ENCODE measurements at places on chromosomes 4 and X.

GRCh38 chrX:133951098-133951497 is 34.3 kb downstream of the GPC3 start:
- no peak for DNase-seq

DNA sequence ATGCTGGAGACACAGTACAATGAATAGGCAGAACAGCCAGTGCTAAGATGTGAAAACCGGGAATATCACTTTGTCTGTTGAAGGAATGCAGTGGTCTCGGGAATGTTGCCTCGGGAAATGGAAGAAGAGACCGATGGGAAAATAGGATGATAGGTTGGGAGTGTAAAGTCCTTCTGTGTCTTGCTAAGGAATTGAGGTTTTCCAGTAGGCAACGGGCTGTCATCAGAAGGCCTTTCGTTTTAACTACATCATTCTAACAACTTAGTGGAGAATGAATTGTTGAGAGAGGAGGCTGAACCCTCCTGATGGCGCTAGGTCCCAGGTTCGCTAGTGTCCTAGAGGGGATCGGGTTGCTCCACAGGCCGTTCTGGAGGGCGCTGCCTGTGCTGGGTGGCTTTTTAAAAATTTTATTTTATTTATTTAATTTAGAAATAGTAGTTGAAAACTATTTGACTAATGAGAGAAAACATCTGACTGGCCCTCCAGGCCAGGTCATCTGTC is 730 bp downstream of the VBP1 start:
- no peak for DNase-seq

DNA sequence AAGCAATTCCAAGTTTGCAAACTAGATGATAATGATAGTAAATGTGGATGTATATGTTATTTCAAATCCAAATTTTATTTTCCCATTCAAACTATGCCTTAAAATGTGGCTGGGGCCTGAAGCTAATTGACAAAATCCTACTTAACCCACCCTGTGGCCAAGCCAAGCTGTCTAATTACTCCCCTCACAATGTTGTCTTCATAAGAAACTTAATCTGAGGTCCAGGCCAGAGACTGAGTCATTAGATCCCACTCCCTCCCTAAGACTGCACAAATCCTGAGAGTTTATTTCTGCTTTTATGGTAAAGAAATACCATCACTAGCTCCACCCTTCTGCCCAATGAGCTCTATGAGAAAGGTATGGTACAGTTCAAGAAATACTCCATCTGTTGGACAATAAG is 16.6 kb downstream of the SMPX start:
- no peak for DNase-seq

DNA sequence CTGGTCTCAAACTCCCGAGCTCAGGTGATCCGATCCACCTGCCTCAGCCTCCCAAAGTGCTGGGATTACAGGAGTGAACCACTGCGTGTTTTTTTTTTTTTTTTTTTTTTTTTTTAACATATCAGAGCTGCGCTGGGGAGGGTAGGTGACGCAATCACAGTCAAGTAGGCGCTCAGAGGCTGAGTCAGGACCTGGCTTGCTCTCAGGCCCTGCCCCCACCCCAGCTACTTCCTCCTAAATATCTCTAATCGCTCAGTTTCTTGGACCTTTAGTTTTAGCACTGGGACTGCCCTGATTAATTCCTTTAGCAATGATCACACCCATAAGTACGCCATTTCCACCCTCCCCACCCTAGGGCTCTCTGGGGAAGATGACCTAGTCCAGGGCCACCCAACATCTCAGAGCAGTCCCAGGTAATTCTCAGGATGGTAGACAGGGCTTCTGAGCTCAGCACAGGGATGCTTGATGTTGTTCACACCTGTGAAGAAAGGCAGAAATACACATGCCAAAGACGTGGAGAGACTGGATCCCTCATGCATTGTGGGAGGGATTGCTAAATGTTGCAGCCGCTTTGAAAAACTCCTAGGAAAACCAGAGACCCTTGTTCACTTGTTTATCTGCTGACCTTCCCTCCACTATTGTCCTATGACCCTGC is 50.2 kb downstream of the DDX3X start:
- no peak for DNase-seq

DNA sequence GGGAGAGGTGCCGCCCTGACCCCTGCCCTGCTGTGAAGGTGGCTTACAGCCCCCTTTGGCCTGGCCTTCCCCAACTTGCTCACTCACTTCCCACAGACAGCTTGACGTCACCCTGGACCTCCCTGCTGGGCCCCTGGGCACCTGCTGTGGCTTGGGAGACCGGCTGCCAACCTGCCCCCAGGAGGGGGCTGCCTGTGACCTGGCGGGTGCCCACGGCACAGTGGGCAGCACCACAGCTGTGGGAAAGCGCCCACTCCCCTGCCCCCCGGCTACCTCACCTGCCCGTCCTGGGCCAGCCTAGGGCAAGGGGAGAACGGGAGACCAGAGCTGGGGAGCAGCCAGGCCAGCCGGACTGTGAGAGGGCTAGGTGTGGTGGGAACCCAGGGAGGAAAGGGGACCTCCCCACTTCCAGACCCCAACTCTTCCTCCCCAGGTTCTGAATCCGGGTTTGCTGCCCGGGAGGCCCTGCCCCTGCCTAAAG is 2.4 kb upstream of the ZFP92 start:
- no peak for DNase-seq

DNA sequence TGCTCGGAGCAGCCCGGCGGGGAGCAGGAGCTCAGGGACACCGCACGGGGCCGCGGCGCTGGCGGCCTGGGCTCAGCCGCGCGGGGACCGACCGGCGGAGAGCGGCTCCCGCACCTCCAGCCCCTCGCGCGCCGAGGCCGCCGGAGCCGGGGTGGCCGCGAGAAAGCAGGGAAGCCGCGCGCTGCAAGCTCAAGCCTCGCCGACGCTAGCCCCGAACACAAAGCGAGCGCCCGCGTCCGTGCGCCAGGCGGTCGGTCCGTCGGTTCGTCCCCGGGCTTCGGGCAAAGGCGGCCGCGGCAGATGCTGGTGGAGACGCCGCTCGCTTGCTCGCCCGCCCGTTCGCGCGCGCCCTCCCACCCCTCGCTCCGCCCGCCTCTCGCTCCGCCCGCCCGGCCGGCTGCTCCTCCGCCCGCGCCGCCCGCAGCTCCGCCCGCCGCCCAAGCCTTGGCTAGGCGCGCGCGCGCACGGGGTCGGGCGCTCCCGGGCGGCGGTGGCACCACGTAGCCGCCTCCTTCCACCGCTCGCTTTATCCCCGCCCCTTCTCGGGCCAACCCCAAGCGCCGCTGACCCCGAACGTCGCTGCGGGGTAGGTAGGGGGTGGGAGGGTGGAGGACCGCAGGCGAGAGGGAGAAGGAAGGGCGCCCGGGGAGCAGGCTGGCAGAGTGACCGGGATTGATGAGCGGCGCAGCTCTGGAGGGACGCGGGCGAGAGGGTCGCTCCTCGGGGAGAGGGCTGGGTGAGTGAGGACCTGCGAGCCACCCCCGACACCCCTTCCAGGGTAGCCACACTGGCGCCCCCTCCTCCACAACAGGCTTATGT is at the start of gene TSPAN5:
Gene TSPAN5 (minus strand): TSS at position 325 of the 819 bp plus-strand sequence.
- peak; percentile 83 for DNase-seq

GRCh38 chr4:7668271-7668670 is 233.5 kb upstream of the PSAPL1 start:
- DNase-seq, result no peak
